Activated CD8-positive, alpha-beta T cell treated with anti-CD3 and anti-CD28 coated beads, Interleukin-2, amount 10 ng/mL, durations not matched to agents 7 days and 5 days (primary cell): ENCODE measurements at places on chromosomes 7 and 10. TPM values are rescaled to one million over a fixed set of nuclear protein-coding genes. Genes with fewer than 3 reads are reported as not detected.

EPHB4 gene
- total RNA-seq: 1.5 TPM

GRCh38 chr10:67609996-67610793, 85.8 kb downstream of the CTNNA3 start:
- DNase-seq: no peak

FAM180A gene
- total RNA-seq: not detected

GRCh38 chr7:27262121-27262520, 19.5 kb downstream of the EVX1 start:
- no peak for DNase-seq

TSPAN12 gene
- total RNA-seq: not detected

GRCh38 chr7:94389381-94389780, 5.3 kb upstream of the COL1A2 start:
- DNase-seq: no peak

GRCh38 chr10:18542832-18543231, 108.6 kb downstream of the NSUN6 start:
- no peak for DNase-seq

DNA sequence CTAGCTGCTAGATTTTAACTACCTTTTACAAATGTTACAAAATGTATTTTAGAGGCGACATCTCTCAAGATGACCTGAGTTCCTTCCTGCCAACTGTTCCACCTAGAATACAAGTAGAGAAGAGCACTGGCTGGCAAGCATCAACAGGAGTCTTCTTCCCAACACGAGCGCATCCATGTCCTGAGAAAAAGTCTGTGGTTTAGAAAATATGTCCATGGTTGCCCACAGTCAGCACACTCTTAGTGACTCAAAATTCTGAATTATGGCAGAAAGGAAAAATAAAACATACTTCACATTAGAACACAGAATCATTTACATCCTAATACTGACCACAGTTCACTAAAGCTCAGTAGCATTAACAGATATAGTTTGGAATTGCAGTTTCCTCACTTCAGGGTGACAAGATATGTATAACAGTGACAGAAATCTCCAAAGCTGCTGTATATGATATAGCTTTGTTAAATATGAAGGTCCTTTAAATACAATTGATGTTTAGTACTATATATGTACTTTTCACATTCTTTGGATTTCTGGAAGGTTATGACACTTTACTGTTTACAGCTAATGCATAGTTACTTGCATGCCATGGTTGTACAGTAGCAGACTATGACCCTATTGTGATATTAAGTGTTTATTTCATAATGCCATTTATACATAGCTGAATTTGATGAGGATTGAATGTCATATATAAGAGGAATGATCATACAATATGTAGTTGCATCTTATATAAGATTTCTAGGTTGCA, 327.1 kb downstream of the GFRA1 start:
- DNase-seq: no peak

PHKG1 gene
- total RNA-seq: 2.0 TPM

NPFFR1 gene
- total RNA-seq: not detected

DNA sequence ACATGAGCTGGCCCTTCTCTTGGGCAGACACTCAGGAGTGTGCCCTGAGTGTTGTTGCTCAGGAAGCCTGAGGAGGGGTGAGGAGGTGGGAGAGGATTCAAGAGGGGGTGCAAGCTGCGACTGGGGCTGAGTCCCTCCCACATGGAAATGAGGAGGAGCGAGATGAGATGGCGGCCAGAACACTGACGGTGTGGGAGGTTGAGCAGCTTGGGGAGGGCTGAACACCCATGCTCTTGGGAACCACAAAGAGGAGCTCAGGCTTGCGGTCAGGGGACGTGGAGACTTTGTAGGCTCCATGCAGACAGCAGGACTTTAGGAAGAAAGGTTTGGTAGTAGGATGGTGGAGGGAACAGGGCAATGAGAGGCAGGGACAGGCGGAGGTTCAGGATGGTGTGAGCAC, 163.2 kb upstream of the SHH start:
- DNase-seq: no peak

- DNase-seq: no peak
Observed at GRCh38 chr7:1554333-1555045, 1.5 kb downstream of the TMEM184A start.

ARHGEF5 gene
- total RNA-seq: 8.2 TPM

MEOX2 gene
- total RNA-seq: not detected

- DNase-seq: no peak
Observed at GRCh38 chr7:96823274-96823673, 113.6 kb upstream of the SEM1 start.

- DNase-seq: no peak
Observed at GRCh38 chr10:5524641-5525560, at the start of gene CALML3. Gene CALML3, plus strand, starts transcription at chr10:5524961. Its CDS starts 125 bp downstream, at chr10:5525086.

GRCh38 chr10:104546756-104547155, 94.3 kb upstream of the SORCS3 start:
- no peak for DNase-seq

FAM25A gene
- total RNA-seq: not detected

DNA sequence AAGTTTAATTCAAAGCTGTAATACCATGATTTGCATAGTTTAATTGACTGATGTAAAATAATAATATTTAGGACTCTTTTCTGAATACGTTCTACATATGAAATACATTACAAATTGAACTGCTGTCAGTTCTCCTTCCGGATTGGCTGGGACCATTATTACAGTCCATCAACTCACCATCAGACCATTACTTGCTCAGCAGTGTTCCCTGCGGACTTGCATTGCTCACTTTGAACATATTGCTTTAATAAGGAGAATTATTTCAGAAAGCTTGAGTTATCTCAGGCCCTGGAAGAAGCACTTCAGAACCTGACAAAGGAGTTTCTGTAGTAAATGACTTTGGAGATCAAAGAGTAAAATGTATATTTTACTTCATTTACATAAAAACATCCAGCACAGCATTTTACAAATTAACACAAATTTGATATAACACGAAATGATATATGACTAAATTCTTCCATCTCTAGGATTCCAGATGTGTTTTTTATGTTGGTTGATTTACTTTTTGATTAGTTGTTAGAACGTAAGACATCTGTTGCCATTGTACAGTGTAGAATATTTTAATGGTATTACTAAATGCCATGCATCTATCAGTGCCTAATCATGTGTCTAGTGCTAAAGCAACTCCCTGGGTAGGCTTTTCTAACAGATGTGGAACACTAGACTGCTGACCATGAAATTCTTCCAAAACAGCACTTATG, 418.5 kb upstream of the SEMA3A start:
- DNase-seq: no peak

GRCh38 chr10:125144206-125144605, 16.2 kb downstream of the CTBP2 start:
- DNase-seq: no peak
